ENCODE measurements at places on chromosomes 3 and 15.

- DNase-seq = no peak
Measured at GRCh38 chr3:177800561-177800960, 603.3 kb upstream of the TBL1XR1 start.

GRCh38 chr3:160041465-160041864 is 52.8 kb downstream of the IL12A start:
- DNase-seq = no peak

- no peak for DNase-seq
Measured at GRCh38 chr15:92523176-92523575, 129.5 kb downstream of the ST8SIA2 start.

GRCh38 chr15:85005746-85006145 is 24.1 kb downstream of the PDE8A start:
- DNase-seq = no peak

DNA sequence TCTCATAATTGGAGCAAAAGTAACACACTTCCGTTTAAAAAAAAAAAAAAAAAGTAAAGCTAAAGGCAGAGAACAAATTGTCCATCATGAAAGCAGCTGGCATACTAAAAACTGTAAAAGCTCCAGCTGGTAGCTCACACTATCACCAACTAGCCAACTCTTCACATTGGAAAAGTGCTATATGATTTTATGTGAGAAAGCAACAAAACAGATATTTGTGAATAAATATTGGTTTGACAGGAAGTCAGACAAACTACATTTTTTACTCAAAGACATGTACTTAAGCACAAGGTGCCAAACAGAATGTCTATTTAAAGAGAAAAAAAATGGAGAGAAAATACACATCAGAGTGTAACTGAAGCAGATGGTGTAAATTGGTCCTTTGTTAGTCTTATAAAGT is 231.2 kb upstream of the CADM2 start:
- no peak for DNase-seq

DNA sequence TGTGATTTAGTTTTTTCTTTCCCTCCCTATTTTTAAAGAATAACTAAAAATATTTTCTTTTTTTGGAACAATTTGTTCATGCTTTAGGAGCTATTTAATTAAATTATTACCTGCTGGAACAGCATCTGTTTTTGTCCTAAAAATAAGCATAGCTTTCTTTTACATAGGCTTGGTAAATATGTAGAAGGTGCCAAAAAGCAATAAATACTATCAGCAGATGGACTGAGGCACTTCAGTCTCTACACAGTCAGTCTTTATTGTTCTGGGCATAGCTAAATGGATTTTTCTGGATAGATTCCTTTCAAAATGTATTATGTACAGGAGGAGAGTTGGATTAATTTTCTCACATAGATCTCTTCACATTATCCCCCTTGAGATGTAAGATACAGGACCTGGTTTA is 223.5 kb downstream of the NAALADL2 start:
- no peak for DNase-seq

DNA sequence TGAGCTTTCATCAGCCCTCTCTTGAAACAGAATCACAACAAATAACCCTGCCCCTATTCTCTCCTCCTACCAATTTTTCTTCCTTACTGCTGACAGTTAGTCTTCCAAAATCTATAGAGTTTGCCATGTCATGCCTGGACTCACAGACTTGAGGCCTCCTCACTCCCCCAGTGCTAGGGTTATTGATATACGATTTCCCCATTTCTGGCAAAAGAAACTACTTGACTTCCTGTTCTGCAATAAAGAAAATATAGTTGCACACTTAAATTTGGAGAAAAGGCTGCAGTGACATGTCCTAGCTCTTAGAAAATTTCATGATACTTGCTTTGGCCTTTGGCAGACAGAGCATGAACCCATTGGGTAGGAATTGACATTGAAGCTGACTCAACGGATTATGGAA is 75.9 kb downstream of the CYP19A1 start:
- no peak for DNase-seq

DNA sequence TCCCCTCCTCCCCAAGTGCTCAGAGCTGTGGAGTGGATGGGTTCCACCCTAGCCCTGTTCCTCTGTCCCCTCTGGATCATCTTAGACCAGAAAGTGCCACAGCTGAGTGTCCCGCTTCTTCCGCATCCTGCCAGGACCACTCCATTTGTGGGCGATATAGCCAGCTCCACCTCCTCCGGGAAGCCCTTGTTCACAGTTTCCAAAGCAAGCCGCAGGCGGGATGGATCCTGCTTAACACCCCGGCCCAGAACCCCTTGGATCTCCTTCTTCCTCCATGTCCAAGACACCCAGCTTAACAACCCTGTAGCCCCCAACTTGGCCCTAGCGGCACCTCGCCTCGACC is 490 bp upstream of the ALAS1 start:
- no peak for DNase-seq

- DNase-seq = no peak
Measured at GRCh38 chr3:38250198-38250597, 15.4 kb upstream of the SLC22A13 start.

DNA sequence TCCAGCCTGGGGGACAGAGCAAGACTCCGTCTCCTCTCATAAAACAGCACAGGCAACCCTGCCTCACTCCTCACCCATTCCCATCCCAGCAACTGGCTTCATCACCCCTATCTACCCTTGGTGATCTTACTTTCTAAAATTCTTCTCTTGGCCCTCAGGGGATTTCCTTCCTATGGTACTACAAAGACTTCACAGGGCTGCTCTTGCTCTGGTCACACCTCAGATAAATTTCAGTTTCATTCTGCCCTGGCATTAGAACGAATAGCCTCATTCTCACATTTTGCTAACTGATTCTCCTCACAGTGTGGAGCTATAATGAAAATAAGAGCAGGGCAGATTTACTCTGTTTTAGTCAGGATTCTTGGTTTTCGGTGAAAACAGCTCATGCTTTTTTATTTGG is 22.1 kb upstream of the CRBN start:
- DNase-seq = no peak

DNA sequence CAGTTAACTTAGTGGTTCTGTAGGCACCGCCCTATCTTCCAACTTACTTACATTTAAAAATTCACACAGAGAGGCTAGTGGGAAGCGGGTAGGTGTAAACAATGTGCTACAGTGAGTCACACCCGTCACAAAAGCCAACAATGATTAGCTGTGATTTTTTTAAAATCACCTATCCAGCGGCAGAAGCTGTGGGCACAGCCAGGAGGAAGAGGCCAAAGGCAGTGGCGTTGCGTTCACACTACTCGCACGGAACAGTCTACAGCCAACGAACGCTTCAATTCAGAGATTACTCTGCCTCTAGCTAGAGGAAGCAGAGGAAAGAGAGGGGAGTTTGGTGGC is 2.5 kb upstream of the NLGN1 start:
- no peak for DNase-seq

DNA sequence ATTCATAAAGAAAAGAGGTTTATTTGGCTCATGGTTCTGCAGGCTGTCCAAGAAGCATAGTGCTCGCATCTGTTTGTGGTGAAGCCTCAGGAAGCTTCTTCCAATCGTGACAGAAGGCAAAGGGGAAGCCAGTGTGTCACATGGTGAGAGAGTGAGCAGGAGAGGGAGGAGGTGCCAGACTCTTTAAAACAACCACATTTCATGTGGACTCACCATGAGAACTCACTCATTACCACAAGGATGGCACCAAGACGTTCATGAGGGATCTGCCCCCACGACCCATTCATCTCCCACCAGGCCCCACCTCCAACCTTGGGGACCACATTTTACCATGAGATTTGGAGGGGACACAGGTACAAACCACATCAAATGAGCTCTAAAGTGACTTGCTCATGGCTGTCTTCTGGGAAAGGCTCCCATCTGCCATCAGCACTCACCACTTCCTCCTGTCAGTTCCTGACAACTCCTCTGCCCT is 327.3 kb upstream of the TLE3 start:
- peak; percentile 10 for DNase-seq

DNA sequence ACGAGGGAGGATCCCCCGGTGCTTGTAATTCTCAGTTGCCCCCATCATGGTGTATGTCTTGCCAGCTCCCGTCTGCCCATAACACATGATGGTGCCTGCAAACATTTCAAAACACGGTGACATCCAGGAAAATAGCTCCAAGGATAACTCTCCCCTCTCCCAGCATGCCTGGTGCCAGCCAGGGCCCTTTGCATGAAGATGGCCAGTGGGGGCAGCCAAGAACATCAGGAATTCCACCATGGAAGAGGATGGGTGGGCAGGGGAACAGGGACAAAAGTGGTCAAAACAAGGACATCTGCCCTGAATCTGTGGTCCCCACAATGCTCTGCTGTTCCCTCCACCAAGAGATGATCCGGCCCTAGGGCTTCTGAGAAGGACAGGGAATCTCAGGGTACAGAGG is 9.0 kb downstream of the KIF9 start:
- no peak for DNase-seq

DNA sequence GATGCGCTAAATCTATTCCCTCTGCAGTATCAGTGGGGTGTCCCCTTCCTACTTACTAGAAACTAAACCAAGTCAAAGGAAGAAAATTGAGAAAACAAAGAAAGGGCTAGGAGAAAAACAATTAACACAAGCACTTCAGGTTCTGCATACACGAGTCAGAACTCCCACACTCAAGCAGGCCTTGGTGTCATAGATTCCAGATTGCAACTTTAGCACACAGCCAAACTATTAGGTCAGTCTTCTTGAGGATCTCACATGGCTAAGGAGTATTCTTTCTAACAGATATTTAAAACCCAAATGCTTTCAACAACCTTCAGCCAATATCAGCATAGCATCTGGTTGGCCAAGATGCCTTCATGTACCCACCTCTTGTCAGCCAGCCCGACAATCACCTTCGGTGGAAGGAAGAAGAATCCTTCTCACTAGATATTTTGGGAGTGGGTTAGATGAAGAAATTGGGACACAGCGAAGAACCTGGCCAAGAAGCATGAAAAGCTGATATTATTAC is 340.0 kb downstream of the VPS13C start:
- DNase-seq = no peak

GRCh38 chr3:150890295-150890694 is 14.9 kb downstream of the MINDY4B start:
- DNase-seq = no peak

DNA sequence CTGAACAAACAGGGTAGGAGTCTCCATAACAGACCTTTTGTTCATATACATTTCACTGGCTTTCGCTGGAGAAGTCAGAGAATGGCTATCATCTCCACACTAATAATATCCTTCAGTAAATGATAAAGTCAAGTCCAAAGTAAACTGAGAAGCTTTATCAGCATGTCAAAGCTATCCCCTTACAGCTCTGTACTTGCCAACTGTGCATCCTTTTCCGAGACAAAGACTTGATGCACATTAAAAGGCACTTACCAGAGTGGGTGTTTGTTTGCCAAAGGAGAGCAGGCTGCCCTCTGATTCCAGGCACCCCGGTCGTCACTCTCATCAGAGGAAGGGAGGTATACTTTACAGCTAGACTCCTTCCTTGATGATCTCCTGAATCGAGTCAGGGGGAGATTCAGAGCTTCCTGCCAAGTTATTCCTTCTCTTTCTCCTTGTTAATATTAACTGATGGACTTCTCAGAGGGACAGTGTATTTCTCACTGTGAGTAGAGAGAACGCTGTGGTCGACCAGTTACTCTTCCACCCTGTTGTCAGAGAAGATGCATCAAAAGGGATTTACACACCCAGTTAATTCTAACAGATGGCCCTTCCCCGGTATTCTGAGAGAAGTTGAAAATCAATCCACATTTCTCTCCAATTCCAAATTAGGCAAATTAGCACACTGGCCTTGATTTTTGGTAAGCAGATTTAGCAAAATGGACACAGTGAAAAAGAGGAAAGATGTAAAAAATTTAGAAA is 504.7 kb upstream of the NR2F2 start:
- no peak for DNase-seq

DNA sequence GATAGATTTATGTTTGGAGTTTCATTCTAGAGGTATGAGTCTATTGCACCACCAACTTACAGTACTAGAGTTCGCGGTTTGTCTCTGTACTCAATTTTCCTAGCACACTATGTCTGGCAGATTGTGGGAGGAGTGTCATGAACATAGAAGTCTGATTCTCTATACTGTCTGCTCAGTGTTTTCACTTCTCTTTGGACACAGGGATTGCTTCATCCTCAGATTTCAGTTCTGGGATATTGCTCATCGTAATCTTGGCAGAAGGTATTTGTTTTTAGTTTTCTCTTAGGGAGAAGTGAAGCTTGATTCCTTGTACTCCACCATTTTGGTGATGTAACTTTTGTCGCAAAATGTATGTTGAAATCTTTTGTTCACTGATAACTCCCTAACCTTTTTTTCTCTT is 27.8 kb upstream of the AZI2 start:
- no peak for DNase-seq

DNA sequence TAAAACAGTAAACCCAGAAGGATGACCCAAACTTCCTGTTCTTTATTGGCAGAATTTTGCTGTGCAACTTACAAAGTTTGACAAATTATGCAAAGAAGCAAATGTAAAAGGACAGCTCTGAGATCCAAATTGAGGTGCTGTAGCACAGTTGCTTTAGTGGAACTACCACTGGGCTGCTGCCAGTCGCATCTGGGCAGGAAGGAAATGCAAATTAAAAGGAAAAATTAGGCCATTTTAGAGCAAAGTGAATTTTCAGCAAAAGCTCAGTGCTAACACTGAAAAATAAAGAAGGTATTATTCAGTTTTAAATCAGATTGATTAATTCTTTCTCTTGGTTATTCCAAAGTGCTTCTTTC is 104.5 kb downstream of the ZMAT3 start:
- no peak for DNase-seq

- DNase-seq = no peak
Measured at GRCh38 chr3:187735383-187735782, 9.9 kb downstream of the BCL6 start.

DNA sequence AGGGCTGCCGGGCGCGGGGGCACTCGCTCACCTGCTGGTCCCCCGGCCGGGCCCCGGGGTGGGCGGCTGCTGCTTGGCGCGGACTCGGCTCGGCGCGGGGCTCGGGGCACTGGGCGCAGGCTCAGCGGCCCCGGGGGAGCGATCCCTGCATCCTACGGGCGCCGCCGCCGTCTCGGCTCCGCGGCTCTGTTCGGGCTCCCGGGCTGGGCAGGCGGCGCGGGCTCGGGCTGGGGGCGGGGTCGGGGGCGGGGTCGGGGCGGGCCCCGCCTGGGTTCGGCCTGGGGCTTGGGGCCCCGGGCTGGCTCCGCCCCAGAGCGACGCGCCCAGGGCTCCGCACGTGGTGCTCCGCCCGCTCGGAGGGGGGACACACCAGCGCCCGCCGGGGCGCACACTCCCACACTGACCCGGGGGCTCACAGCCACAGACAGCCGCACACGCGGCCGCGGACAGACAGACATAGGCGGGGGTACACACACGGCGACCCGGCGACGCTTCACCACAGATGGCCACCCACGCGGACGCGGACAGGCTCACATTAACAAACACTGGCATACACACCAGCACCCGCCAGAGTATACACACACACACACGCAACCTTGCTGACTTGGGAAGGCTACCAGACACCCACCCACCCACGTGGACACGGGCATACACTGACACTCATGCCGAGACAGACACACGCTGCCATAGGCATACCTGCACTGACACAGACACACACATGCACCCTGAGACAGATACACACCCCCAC is at the start of gene SCN5A:
TSS of gene SCN5A (minus strand) at position 188 of the 748 bp plus-strand sequence. CDS start 16,380 bp downstream, outside the sequence.
- peak; percentile 36 for DNase-seq

- DNase-seq = no peak
Measured at GRCh38 chr3:9450991-9451390, 53.6 kb downstream of the SETD5 start.
